ENCODE measurements at places on chromosomes 2 and 18.

GRCh38 chr18:50163505-50163904 lies 31.4 kb downstream of the MYO5B start:
- DNase-seq: no peak

DNA sequence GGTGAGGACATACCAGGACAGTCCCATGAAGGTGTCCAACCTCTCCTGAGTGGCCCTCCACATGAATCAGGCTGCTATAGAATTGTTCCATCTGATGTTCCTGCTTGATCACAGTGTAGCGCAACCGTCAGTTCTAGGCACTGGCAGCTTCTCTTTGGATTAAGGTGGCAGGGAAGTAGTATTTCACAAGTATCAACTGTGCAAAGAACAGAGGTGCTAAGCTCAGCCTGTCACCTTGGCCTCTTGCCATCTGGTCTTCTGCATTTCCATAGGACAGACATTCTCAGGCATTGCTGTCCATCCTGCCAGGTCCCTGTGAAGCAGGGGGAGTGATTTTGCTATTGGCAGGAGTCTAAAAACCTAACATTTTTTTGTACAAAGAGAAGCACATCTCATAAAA lies 182.2 kb upstream of the EPAS1 start:
- DNase-seq: no peak

GRCh38 chr2:179222076-179222475 lies 42.6 kb downstream of the SESTD1 start:
- DNase-seq: no peak

- no peak for DNase-seq
Measured at GRCh38 chr2:178863130-178863855, 56.1 kb upstream of the TTN start.

DNA sequence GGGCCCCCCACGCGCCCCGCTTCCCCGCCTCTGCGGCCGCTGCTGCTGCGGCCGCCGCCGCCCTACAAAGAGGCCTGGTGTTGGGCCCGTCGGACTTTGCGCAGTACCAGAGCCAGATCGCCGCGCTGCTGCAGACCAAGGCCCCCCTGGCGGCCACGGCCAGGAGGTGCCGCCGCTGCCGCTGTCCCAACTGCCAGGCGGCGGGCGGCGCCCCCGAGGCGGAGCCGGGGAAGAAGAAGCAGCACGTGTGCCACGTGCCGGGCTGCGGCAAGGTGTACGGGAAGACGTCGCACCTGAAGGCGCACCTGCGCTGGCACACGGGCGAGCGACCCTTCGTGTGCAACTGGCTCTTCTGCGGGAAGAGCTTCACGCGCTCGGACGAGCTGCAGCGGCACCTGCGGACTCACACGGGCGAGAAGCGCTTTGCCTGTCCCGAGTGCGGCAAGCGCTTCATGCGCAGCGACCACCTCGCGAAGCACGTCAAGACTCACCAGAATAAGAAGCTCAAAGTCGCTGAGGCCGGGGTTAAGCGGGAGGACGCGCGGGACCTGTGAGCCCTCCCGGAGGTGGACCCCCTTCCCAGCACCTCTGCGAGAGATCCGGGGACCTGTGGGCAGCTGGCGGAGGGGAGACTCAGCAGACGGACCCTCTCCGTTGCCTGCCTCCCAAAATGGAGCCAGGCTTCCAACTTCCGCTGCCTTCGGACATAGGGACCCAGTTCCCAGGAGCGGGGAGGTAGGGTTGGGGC lies 1.9 kb downstream of the SP5 start:
- no peak for DNase-seq

GRCh38 chr2:126837966-126838715 lies 60.5 kb upstream of the TEX51 start:
- DNase-seq: no peak

- DNase-seq: no peak
Measured at GRCh38 chr2:3254442-3254941, 123.1 kb downstream of the EIPR1 start.

DNA sequence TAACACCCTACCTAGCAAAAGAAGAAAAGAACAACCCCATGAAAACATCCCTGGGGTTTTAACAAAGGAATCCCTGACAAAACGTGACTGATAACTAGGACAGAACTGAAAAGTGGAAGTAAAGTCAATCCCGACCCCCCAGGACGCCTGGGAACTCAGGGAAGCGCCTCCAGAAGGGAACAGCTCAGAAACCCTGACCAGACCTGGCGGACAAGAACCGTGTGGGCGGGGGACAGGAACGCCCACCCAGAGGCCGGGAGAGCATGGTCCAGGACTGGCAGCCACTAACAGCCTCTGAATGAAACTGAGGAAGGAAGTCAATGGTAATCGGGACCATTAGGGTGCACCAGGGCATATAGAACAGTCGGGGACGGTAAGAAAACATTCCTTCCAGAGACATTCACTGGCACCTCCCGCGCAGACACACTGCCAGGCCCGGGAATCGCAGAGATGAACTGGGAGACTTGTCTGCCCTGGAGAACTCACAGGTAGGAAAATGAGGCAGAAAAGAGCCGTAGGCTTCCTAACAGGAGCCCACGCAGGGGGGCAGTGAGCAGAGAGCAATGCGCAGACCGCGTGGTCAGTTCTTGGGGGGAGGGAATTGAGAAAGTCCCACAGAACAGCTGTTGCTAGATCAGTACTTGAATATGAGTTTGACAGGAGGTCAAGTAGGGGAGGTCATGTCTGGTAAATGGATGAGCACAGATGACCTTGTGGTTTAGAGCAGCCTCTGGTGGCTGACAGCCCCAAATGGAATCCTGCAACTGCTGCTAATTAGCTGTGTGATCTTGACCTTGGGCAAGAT lies 1.3 kb upstream of the TBC1D8 start:
- peak; percentile 22 for DNase-seq

GRCh38 chr2:118250001-118250400 lies 161.7 kb downstream of the INSIG2 start:
- DNase-seq: no peak

DNA sequence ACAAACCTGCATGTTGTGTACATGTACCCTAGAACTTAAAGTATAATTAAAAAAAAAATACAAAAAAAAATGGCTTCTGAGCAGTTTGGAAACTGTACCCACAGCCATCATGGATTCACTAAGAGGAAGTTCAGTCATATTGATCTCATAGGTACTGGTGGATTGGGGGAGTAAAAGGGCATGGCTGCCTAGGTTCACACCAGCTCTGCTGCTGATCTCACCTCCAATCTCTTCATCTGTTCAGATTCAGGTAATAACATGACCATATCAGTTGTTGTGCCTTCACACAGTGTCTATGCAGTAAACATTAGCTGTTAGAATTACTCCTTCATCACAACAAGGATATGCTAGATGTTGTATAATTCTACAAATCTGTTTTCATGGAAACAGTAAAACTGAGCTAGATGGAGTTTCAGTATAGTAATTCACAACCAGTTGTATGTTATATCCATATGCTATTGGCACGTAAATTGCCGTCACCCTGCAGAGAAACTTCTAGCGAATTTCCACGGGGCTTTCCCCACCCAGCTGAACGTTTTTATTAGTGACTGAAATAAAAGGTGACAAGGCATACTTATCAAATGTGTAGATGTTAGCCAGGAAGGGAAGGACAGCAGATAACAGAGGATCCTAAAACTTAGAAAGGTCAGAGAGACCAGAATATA lies 59.3 kb upstream of the ITM2C start:
- DNase-seq: no peak

DNA sequence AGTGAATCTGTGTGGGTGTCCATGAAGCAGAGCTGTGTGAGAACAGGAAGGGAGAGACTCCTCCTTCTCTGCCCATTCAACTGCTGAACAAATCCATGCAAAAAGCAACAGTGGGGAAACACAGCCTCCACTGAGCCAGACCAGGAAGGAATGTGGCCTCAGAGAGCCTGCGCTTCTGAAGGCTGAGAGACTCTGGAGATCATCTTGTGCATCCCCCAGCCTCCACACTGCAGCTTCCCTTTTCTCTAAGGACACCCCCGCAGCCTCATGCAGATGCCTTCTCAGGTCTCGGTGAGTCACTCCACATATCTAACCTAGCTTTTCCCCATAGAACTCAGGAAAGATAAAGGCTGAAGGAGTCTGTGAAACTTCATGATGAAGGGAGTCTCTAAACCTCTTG lies 402.9 kb downstream of the TNS1 start:
- no peak for DNase-seq

DNA sequence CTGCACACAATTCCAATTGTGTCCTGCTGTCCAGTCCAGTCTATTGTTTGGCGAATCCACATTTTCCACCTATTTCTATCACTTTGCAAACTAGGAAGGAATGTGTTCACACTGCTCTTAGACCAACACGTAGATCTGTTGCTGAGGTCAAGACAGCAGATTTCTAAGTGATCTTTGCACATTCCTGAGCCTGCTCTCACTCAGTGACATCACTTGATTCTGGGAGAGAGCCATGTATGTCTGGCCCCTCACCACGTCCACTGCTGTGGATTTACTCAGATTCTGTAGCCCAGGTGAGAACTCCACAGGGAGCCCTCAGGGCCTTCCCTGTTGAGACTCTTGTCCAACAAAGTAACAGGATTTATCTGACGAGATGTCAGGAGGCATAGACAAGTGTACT lies 317.2 kb downstream of the TSN start:
- no peak for DNase-seq

DNA sequence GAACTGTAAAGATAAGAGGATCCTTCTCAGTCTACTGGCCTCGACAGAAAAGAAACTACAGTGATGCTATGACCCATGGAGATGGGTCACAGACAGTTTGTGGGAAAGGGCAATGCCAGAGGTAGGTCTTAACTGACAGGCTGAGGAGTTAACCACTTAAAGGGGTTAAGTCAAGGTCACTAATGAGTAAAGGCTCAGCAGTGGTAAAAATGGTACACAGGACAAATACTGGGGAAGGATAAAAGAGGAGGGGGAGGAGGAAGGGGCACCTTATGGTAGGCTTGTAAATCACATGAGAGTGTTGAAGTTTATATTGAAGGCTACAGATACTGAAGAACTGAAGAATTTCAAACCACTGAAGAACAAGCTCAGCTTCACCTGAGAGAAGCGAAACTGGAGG lies 9.9 kb downstream of the IER3IP1 start:
- DNase-seq: no peak

GRCh38 chr2:9238591-9239326 lies 32.1 kb downstream of the ASAP2 start:
- DNase-seq: no peak

DNA sequence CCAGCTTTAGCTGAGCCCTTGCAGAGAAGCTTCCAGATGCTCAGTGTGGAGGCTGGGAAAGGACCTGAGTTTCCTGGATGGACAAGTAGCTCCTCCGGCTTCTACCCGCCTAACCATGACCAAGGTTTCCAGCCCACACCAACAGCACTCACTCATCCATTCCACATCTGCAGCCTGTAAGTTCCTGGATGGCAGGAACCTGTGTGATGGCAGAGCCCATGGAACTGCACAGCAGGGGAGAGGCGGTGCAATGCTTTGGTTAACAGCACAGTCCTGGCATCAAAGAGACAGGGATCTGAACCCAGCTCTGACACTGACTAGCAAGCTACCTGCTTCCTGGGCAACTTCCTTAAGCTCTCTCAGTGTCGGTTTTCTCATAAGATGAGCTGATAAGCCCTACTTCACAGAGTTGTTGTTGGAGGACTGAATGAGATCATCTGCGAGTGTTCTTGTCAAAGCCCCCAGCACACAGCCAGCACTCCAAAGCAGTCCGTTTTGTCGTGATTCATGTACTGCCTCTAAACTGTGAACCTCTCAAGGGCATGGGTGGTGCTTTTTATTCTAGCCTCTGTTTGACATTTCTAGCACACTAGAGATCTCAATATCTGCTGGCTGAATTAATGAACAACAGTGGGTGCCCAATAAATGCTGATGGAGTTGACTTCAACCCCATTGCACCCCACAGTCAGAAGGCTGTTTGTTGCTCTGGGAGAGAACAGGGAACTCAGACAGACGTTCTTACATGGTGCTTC lies 41.6 kb upstream of the OTOF start:
- DNase-seq: peak; percentile 24

DNA sequence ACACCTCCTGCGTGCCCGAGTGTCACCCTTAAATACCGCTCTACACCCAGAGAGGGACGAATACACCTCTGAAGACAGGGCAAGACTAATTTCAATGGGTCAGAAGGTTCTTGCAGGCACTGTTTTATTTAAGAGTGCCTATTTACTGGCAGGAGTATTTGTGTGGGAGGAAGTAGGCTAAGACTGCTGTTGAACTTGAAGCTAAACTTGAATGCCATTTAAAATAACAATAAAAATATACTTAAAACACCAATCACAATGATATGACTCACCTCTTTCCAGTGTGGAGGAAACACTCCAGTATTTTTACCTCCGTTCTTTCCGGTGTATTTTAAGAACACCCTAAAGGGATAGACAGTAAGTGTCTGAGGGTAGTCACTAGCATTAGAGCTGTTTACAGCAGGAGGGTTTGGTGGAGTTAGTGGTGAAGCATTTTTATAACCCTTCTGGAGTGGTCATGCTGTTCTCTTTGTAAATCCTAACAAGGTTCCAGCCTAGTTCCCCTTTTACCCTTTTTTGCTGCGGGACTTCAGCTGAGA lies 9.6 kb upstream of the HOXD1 start:
- DNase-seq: no peak

GRCh38 chr18:70382017-70382416 lies 93.2 kb downstream of the SOCS6 start:
- no peak for DNase-seq

- no peak for DNase-seq
Measured at GRCh38 chr2:222353993-222354392, 55.2 kb upstream of the PAX3 start.

DNA sequence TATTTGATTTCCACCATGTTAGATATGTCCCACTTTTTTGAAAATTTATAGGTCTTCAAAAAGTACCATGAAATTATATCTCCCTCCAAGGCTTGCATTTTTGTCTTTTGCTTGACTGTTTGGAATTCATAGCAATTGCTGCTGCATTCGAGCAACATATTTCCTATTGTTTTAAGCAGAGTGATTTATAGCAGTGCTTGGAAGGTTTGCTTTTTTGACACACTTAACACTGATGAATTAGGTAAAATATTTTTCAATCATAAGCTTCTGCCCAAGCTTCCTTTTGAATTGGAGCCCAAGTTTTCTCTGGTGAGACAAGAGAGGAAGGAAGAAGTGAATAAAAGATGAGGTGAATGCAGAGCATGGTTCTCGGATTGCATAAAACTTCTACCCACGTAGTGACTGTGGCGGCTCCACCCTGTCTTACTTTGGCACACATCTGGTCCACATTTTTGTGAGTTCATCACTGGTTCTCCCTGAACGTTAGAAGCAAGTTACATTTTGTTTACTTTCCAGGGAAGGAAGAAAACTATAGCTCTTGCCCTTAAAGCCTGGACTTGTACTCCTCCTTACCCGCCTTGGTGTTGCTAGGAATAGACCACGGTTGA lies 667.0 kb downstream of the TSN start:
- DNase-seq: no peak

Measured in CD4-positive, alpha-beta T cell treated with Interleukin-2 at 100 ng/mL for 4 hours (primary cell).